ENCODE measurements at places on chromosomes 4 and X.

GRCh38 chr4:99301376-99302164, 10.8 kb upstream of the ADH1A start:
- no peak for DNase-seq

- no peak for DNase-seq
Observed at GRCh38 chrX:1833656-1834360, 218.9 kb downstream of the ASMT start.

DNA sequence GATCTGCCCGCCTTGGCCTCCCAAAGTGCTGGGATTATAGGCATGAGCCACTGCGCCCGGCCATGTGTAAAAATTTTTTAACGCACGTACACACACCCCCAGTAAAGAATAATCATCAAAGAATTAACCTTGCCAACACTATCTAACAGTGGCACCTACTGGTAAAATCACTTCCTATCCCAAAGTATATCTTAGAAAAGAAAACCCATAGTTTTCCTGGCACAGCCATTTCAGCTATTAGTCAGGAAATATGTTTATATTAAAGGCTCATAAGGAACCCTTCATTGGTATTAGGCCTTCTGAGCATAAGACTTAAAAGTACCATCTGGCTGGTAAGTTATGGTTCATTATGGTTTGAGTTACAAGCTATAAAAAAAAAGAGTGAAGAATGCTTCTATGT, 14.1 kb downstream of the S100G start:
- DNase-seq: no peak

DNA sequence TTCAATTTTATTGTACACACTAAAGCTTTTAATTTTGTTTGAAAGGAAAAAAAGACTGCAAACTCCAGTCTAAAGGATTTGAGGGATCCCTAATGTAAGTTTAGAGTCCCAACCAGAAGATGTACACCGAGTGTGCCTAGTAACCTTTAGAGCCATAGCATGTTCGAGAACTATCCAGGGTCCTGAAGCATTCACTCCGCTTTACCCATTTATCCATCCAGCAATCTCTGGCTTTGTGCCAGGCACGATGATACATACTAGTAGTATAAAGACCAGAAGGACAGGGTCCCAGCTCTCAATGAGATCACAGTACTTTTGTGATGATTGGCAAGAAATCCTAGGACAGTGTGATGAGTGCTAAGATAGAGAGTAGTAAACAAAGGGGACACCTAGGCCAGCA, 168.7 kb downstream of the STK32B start:
- no peak for DNase-seq

DNA sequence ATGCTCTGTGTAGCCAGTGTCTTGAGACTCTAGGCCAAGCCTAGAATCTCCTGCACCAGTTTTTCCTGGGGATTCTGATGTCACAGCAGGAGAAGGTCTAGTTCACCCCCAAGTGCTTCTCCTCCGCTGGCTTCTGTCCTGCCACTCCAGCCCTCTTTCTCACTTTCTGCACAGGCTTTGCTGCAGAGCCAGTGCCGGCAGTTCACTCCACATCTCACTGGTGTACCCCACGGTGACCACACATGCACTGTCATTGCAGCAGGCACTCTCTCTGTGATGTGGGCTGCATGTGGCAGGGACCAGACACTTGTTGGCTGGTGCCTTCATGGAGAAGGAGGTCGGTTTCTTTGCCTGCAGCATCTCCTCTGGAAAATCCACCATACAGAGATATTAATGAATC, 643.8 kb upstream of the GALNTL6 start:
- DNase-seq: no peak

DNA sequence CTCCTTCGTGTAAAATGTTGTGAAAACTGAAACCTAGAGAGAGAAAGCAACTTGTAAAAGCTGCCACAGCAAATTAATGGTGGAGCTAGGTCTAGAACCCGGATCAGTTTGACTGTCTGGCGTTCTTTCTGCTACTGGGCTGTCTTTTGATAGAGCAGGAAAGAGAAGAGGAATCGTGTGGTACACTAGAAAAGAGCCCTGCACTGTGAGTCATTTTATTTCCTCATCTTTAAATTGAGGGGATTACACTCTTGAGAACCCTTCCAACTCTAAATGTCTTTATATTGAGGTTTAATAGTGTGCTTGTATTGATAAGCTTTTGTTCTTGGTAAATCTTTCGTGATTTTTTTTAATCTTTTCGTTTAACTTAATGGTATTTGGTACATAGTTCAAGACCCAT, 4.3 kb downstream of the WDR44 start:
- DNase-seq: no peak

DNA sequence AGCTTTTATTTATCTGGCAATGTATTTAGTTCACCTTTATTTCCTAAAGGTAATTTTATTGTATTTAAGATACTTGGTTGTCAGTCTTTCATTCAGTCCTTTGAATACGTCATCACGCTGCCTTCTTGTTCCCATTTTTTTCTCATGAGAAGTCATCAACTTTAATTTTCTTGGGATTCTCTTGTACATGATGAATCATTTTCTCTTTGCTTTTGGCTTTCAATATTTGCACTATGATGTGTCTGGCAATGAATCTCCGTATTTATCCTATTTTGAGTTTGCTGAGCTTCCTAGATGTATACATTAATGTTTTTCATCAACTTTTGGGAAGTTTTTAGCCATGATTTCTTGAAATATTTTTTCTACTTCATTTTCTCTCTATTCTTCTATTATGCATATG, 28.4 kb downstream of the CLDN2 start:
- DNase-seq: no peak

DNA sequence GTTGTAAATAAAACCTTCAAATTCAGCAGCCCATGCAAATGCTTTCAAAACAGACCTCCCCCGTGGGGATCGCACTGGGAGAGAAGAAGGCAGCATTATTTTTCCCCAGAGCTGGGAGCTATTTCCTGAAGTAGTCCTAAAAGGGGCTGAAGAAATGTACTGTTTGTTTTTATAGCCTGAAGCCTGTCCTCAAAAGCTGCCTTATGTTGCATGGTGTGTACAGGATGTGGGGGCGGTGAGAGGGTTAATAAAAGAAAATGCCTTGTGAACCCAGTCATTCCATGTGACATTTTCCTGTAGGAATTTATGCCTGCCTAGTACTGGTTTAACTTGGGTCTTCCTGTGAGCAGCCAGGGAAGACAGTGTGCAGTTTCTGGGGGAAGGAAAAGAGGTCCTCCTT, 144.1 kb downstream of the SOWAHB start:
- DNase-seq: no peak

- DNase-seq: no peak
Observed at GRCh38 chr4:77021614-77022089, 54.1 kb downstream of the CCNI start.

- DNase-seq: no peak
Observed at GRCh38 chrX:48059296-48059639, 12.2 kb downstream of the ZNF630 start.

- no peak for DNase-seq
Observed at GRCh38 chr4:97215409-97215941, 927.8 kb downstream of the STPG2 start.

DNA sequence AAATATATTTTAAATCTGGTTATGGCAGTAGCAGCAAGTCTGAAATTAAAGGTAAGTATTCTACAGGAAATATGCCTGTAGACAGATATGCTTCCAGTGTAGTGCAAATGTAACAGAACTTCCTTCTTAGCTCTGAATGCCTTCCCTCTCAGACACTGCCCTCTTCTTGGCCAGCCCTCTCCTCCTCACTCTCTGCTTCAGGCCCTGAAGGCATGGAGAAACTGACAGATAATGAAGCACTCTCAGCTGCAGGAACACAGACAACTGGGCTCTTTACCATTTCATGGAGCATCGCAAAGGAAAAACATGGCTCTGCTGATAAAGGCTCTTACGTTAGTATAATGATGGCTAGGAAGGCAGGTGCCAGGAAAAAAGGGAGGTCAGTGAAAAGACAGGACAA, 431.5 kb upstream of the RASGEF1B start:
- no peak for DNase-seq

- DNase-seq: no peak
Observed at GRCh38 chr4:92100975-92101374, 202.8 kb upstream of the GRID2 start.
